ENCODE measurements at places on chromosomes 6 and 20.

DNA sequence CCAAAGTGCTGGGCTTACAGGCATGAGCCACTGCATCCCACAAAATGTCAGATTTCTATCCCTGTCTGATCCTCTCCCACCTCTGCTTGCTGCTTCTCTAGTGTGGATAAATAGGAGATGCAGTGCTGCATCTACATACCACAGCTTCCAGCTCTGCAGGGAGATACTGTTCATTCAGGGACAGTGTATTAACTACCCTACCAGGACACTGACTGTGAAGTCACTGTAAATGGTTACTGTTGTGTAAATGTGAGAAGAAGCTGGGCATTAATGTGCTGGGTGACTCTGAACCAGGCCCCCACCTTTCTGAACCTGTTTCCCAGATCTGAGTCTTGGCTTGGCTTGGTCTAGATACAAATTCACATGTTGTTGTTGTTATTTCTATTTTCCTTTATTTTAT, 488.6 kb upstream of the SULF2 start:
- no peak for DNase-seq

GRCh38 chr6:111691345-111692225, 85.9 kb upstream of the TRAF3IP2 start:
- DNase-seq, result no peak

GRCh38 chr6:63886341-63886740, 250.7 kb downstream of the PHF3 start:
- no peak for DNase-seq

- no peak for DNase-seq
These were observed 6.3 kb downstream of the FAM120B start for GRCh38 chr6:170312876-170313275.

- DNase-seq, result no peak
These were observed 256.6 kb downstream of the RFPL4B start for GRCh38 chr6:112603726-112604125.

DNA sequence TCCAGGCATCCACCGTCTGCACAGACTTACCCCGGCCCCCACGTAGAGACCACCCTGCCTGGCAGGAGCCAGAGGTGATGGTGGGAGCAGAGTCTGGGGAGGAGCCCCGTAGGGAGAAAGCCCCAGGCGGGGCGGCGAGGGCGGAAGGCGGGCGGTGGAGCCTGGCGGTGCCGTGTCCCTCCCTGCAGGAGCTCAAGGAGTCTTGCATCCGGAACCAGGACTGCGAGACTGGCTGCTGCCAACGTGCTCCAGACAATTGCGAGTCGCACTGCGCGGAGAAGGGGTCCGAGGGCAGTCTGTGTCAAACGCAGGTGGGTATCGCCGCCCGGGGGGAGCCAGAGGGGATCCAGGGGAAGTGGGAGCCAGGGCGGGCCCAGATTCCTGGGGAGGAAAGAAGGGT, 6.0 kb downstream of the CLPSL1 start:
- no peak for DNase-seq

- no peak for DNase-seq
These were observed 341.6 kb downstream of the SOX4 start for GRCh38 chr6:21935142-21935541.

DNA sequence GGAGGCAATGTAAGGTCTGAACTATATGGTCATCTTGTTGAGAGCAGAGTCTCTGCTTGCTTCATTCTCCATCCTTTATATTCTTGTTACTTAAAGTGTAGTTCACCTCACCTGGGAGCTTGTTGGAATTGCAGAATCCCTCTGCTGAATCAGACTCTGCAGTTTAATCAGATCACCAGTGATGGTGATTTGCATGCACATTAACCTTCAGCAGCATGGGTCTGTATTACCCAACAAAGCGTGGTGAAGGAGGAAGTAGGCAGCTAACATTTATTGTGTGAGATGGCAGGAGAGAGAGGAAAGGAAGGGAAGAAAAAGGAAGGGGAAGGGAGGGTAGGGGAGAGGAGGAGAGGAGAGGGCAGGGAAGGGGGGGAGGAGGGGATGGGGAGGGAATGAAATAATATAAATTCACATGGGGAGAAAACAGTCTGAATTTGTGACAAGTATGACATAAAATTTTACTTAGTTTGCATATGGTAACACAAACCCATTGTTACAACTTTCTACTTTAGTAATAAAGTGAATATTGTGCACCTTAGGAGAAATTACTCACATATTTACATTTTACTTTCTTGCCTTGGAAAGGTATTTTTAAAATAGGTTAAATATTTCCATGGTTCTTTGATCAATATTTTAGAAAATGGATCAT, 740.7 kb downstream of the DHX35 start:
- DNase-seq, result no peak

- DNase-seq, result no peak
These were observed 41.3 kb downstream of the CDH26 start for GRCh38 chr20:59999502-59999901.

DNA sequence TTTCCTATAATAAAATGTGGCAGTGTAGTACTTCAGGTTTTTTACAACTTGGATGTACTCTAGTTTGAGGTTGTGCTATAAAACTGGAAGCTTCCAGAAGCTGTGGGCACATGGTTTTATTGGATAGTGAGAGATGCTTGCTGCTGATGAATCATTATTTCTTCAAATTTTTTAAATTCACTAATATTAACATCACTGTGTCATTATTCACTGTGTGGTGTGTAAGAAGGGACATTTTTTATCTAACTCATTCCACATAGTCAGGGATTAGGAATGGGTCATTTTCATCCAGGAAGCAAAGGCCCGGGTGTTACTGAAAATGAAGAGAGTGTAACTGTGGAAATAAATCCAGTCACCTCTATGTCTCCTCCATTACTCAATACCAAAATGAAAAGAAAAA, 421.0 kb downstream of the TENT5A start:
- DNase-seq, result peak; percentile 82

DNA sequence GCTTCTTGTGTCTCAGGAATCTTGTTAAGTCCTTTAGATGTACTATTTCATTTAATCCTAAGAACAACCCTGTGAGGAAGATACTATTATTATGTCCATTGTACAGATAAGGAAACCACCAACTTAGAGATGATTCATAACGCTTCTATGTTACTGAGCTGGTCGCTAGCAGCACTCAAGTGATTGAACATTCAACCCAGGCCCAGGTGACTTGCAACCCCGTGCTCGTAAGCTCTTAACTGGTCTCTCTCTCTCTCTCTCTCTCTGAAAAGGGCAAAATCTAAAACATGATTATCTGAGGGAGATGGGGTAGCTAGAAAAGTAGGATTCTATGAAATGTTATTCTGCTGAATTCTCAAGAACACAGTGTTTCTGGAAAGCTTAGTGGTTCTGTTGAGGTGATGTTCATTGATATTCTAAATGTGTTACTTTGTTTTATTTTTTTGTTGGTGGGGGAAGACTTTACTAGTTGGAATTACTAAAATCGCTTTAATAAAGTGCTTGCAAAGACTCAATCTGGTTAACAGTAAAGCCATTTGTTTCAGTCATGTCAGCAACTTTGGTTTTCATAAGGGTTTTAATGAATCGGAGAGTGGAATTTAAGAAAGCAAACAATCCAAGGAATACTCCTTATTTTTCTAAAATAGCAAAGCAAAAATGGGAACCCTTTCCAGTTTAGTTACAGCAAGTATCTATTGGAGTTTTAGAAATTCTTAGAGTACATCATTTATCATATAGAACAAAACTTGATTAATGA, 265.0 kb upstream of the TAB2 start:
- no peak for DNase-seq

DNA sequence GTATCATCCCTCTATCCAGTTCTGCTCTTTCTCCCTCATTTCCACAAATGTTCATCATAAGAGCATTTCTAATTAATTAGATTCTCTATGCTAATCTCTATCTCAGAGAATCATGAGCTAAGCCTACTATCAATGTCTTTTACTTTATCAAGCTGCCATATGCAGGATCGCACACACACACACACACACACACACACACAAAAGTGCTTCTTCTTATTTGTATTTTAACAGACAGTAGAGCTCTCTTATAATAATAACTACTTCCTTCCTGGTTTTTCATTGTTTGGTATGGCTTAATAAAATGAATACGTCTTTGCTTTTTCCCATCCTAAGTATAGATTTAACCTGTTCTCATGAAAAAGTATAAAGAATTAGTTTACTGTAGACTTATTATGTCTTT, 170.2 kb downstream of the HAO1 start:
- no peak for DNase-seq

DNA sequence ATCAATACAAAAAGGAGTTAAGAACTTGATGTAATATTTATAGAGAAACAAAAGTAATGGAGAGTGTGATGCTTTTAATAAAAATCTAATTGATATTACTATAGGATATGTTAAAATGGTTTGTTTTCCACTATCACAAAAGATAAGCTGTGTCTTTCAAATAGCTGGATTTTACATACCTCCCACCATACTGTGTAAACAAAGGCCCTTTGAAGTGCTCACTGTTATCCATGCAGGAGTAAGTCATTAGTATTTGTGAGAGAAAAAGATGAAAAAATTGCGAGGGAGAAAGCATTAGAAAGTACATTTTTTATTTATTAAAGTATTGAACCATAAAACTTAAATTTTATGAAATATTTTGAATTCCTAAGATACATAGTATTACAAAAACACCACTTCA, 733.0 kb downstream of the GRIK2 start:
- no peak for DNase-seq

- no peak for DNase-seq
These were observed 637.7 kb downstream of the BCKDHB start for GRCh38 chr6:80744213-80744612.

Measured in EL (cell line).